Activated CD4-positive, alpha-beta T cell treated with anti-CD3 and anti-CD28 coated beads, Interleukin-2, amount 10 ng/mL, durations not matched to agents 24 days and 14 days (primary cell): ENCODE measurements at places on chromosomes 4 and X. TPM values are rescaled to one million over a fixed set of nuclear protein-coding genes. Genes with fewer than 3 reads are reported as not detected.

GRCh38 chr4:7444731-7445130, 10.0 kb upstream of the PSAPL1 start:
- no peaks in the 10 kb centered on the region for H3K36me3 ChIP-seq
- no peaks in the 10 kb centered on the region for H3K27me3 ChIP-seq
- H3K4me1 ChIP-seq: no peaks in the 10 kb centered on the region
- no peak overlapping the region for H3K27ac ChIP-seq
- no peak overlapping the region for H3K4me3 ChIP-seq

DNA sequence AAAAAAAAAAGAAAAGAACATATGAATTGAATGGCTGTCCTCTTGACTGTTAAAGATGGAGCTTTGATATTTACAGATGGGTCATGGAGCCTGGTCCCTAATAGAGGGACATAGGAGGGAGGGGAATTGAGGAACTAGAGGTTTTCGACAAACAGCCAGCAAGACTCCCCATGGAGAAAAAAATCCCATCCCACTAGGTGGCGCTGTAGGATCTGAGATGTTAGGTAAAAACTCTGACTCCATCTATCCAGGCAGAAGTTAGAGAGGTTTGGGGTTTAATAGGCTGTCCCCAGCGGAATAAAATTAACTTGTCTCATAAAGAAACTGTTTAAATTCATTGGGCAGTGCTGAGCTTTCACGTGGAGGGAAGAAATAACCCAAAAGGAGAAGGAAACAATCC, 45.9 kb downstream of the HMGB2 start:
- peak overlapping the region; percentile 48 for H3K27ac ChIP-seq
- H3K4me1 ChIP-seq: peaks cover 16% of the 10 kb centered on the region
- no peaks in the 10 kb centered on the region for H3K27me3 ChIP-seq
- H3K4me3 ChIP-seq: peak overlapping the region; percentile 66

DNA sequence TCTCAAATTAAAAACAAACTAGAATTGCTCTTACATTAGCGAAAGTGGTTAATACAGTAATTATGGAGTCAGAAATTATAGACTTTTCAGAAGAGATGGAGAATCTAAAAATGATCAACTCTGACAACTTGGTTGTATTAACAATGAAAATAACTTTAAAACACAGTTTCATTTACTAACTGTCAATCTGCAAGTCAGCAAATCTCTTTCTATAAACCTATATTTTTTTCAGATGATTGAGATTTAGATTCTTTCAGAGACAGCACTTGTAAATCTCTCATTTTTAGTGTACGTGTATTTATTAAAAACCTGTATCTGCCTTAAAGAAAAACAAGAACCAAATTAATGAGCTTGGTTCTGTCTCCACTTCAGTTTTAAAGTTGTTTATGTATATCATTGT, 311.4 kb downstream of the EPHA5 start:
- H3K36me3 ChIP-seq: no peaks in the 10 kb centered on the region
- no peaks in the 10 kb centered on the region for H3K27me3 ChIP-seq
- no peak overlapping the region for H3K4me3 ChIP-seq
- DNase-seq: no peak
- H3K27ac ChIP-seq: no peak overlapping the region

DNA sequence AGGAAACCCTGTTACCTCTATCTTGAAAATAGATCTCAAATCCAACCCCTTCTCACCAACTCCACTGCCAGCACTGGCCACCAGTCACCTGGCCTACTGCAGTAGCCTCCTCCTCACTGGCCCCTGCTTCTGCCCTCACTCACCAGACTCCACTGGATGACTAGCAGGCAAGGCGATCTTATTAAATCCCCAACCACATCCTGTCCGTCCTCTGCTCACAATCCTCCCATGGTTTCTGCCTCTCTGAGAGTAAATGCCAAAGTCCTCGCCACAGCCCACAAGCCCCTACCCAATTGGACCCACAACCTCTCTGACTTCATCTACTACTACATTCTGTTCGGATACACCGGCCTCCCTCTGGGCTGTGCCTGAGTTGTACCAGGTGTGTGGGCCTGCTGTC, 5.4 kb upstream of the PIM2 start:
- peaks cover 36% of the 10 kb centered on the region for H3K4me1 ChIP-seq
- no peaks in the 10 kb centered on the region for H3K27me3 ChIP-seq
- no peak for DNase-seq
- peak overlapping the region; percentile 50 for H3K27ac ChIP-seq
- H3K36me3 ChIP-seq: peaks cover 36% of the 10 kb centered on the region

GRCh38 chr4:80062527-80062926, 10.5 kb downstream of the ANTXR2 start:
- H3K4me3 ChIP-seq: no peak overlapping the region
- H3K27ac ChIP-seq: peak overlapping the region; percentile 4
- DNase-seq: no peak
- H3K27me3 ChIP-seq: no peaks in the 10 kb centered on the region
- peaks cover 43% of the 10 kb centered on the region for H3K36me3 ChIP-seq

- no peaks in the 10 kb centered on the region for H3K36me3 ChIP-seq
- H3K4me1 ChIP-seq: no peaks in the 10 kb centered on the region
- H3K4me3 ChIP-seq: no peak overlapping the region
- peaks cover 6% of the 10 kb centered on the region for H3K27me3 ChIP-seq
- no peak overlapping the region for H3K27ac ChIP-seq
- no peak for DNase-seq
These were observed 85.3 kb downstream of the LNX1 start for GRCh38 chr4:53505947-53506346.

- no peak for DNase-seq
- H3K4me1 ChIP-seq: no peaks in the 10 kb centered on the region
- H3K36me3 ChIP-seq: no peaks in the 10 kb centered on the region
- no peak overlapping the region for H3K4me3 ChIP-seq
- no peak overlapping the region for H3K27ac ChIP-seq
These were observed 75.8 kb downstream of the EVC2 start for GRCh38 chr4:5632571-5632970.

- no peaks in the 10 kb centered on the region for H3K4me1 ChIP-seq
- no peaks in the 10 kb centered on the region for H3K27me3 ChIP-seq
- DNase-seq: no peak
- H3K36me3 ChIP-seq: no peaks in the 10 kb centered on the region
- H3K27ac ChIP-seq: no peak overlapping the region
These were observed 867.6 kb downstream of the TRAM1L1 start for GRCh38 chr4:116217781-116218180.

DNA sequence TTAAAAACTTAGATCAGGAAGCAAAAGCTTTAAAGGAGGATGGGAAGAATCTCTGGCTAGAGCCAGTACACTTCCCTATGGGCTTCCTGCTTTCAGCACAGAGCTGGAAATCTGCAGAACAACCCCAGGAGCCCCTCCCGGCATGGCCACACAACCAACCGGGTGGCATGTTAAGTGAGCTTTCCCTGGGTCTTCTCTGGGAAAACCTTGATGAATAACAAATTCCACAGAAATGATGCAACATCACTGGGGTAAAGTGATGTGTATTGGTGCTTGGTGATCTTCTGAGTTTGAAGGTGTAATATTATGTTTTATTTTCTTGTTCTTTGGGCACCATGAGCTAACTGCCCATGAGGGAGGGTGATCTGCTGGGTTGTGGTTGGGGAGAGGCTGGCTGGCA, 22.1 kb downstream of the NHS start:
- H3K4me1 ChIP-seq: no peaks in the 10 kb centered on the region
- H3K4me3 ChIP-seq: no peak overlapping the region
- H3K36me3 ChIP-seq: no peaks in the 10 kb centered on the region
- no peak for DNase-seq
- no peak overlapping the region for H3K27ac ChIP-seq
- H3K27me3 ChIP-seq: no peaks in the 10 kb centered on the region

DNA sequence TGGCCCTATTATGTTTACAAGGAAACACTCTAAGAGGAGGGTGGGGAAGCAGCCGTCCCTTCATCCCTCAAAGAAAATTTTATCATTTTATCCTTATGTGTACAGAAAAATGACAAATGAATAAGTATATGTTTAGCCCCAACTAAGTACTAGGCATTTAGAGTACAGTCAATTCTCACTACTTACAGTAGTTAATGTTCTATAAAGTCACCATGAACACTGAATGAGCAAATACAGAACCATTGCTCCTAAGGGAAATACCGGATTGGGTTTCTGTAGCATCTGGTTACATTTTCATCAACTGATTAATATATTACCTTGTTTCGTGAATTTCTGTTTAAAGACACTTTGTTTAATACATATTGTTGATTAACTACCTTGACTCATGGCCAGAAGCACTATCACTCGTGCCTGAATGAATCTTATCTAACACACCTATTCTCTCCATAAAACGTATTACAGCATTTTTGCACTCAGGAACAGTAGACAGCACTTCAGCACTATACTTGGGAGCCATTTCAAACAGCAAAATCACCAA, 109.3 kb downstream of the ASB9 start:
- H3K27me3 ChIP-seq: no peaks in the 10 kb centered on the region
- H3K36me3 ChIP-seq: no peaks in the 10 kb centered on the region
- H3K27ac ChIP-seq: no peak overlapping the region
- no peak overlapping the region for H3K4me3 ChIP-seq

GRCh38 chr4:15434091-15434490, 6.3 kb downstream of the C1QTNF7 start:
- H3K36me3 ChIP-seq: no peaks in the 10 kb centered on the region
- H3K27ac ChIP-seq: no peak overlapping the region
- no peaks in the 10 kb centered on the region for H3K4me1 ChIP-seq
- no peak overlapping the region for H3K4me3 ChIP-seq
- no peak for DNase-seq
- H3K27me3 ChIP-seq: peaks cover 2% of the 10 kb centered on the region

DNA sequence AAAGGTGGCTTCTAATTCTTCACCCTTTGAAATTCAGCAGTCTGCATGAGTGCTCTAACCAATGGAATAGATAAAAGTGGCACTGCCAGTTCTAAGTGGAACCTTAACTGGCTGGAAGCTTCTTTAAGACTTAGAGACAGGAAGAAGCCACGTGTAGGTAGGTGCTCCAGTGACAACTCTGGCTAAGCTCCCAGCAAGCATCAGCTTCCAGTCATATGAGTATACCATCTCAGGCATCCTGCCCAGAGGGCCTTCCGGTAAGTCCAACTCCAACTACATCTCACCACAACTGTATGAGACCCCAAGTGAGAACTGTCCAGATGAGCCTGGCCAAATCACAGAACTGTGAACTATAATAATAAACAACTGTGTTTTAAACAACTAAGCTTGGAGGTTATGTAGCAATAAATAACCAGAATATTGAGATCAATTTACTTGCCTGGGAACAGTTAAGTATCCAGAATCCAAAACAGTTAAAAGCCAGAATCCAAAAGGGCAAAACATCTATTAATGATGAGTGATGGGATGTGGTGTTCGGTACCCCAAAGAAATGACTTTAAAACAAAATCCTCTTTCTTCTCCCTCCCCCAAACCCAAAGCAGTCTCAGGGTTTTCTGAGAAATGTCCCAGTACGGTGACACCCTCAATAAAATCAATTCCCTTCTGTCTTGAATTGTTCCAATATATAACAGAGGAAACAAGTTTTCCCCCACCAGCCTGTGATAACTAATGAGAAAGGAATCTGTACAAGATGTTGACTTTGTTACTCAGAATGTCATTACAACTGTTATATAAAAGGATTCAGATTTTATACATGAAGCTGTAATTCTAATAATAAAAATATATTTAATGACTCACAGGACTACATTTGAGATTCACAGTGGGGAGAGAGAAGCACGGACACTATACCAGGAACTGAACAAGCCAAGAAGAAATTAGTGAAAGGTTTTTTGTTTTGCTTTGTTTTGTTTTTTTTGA, 4.2 kb downstream of the TSPAN5 start:
- H3K27ac ChIP-seq: peak overlapping the region; percentile 3
- peaks cover 36% of the 10 kb centered on the region for H3K36me3 ChIP-seq
- no peak for DNase-seq
- peaks cover 50% of the 10 kb centered on the region for H3K4me1 ChIP-seq
- no peaks in the 10 kb centered on the region for H3K27me3 ChIP-seq
- H3K4me3 ChIP-seq: no peak overlapping the region

GRCh38 chr4:4474476-4474875, 67.4 kb downstream of the STX18 start:
- no peak overlapping the region for H3K27ac ChIP-seq
- no peak for DNase-seq
- peaks cover 7% of the 10 kb centered on the region for H3K36me3 ChIP-seq
- no peak overlapping the region for H3K4me3 ChIP-seq
- H3K4me1 ChIP-seq: peaks cover 9% of the 10 kb centered on the region
- H3K27me3 ChIP-seq: no peaks in the 10 kb centered on the region

DNA sequence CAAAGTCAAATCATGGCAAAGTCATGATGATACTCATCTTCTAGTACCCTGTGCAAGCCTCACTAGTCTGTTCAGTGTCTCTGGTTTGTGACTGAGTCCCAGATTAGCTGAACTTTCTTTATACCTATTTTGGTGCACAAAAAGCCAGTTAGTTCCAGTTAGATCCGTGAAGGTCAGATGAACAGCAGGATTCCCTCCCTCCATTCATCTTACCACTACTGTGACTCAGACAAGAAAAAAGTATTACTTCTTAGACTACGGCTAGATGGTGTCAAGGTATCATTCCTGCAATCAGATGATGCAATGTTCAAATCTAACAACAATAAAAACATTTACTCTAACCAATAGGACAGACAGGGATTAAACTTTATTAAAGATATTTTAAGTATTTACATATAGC, 30.4 kb downstream of the ARHGEF6 start:
- H3K4me1 ChIP-seq: peaks cover 55% of the 10 kb centered on the region
- peak overlapping the region; percentile 19 for H3K4me3 ChIP-seq
- DNase-seq: no peak
- H3K27me3 ChIP-seq: no peaks in the 10 kb centered on the region

DNA sequence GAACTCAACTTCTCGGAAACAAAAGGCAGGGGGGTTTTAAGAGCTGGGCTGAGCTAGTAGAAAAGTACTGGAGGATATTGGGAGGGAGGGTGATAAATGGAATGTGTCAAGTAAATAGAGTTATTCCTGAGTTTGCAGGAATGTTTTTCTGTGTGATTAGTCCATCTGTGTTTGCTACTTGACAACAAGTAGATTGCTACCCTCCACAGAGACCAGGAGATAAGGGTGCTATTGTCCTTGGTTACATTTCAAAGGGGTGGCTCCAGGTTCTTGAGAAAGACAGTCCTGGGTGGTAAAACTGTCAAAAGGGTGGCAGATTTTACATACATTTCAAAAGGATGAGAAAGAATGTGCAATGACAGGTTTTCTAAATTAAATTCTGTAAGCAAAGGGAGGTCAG, 181.2 kb upstream of the PPP3CA start:
- H3K4me3 ChIP-seq: no peak overlapping the region
- peaks cover 55% of the 10 kb centered on the region for H3K27me3 ChIP-seq
- H3K4me1 ChIP-seq: peaks cover 15% of the 10 kb centered on the region
- DNase-seq: no peak
- no peaks in the 10 kb centered on the region for H3K36me3 ChIP-seq

The XKRX gene
- 0.12 and 0.23 TPM in 2 replicates for total RNA-seq

The BANK1 gene
- not detected in 2 replicates for total RNA-seq

The EBP gene
- total RNA-seq: 159 and 163 TPM in 2 replicates

The GABRQ gene
- total RNA-seq: 0.05 TPM in 1 of 2 replicates, not detected in the other

The IL2 gene
- 965 and 976 TPM in 2 replicates for total RNA-seq

The SLITRK2 gene
- total RNA-seq: not detected in 2 replicates

The FAM47E gene
- not detected in 2 replicates for total RNA-seq

The DSPP gene
- total RNA-seq: not detected in 2 replicates

The AVPR2 gene
- total RNA-seq: not detected in 2 replicates

The RRH gene
- not detected in 2 replicates for total RNA-seq

The FAM200B gene
- total RNA-seq: 6.0 and 9.9 TPM in 2 replicates

The TLR10 gene
- total RNA-seq: not detected in 2 replicates

The ATXN3L gene
- not detected in 2 replicates for total RNA-seq

The C1QTNF7 gene
- not detected in 2 replicates for total RNA-seq

The CENPVL2 gene
- not detected in 2 replicates for total RNA-seq
